ENCODE measurements at places on chromosomes 3 and 15.
A peak's percentile ranks its signal among the peaks of the same experiment; 100 is the strongest.

DNA sequence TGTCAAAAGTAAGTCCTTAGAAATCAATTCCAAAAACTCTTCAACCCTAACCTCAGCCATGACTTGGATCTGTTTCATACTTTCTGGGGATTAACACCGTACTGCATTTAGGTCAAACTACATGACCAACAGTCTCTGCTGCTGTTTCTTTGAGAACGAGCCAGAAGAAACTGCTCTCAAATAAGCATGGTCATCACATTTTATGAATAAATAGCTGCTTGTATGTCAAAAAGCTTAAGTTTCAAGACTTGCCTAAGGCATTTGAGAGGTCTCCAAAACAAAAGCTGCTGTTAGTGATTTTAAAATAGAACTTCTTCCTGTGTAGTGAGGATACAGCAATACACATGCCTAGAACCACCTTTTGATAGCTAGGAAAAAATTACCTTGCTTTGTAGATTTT lies 166.3 kb upstream of the CHRM5 start:
- DNase-seq: no peak

GRCh38 chr15:66749841-66750575 lies 48.0 kb downstream of the SMAD6 start:
- DNase-seq: no peak

DNA sequence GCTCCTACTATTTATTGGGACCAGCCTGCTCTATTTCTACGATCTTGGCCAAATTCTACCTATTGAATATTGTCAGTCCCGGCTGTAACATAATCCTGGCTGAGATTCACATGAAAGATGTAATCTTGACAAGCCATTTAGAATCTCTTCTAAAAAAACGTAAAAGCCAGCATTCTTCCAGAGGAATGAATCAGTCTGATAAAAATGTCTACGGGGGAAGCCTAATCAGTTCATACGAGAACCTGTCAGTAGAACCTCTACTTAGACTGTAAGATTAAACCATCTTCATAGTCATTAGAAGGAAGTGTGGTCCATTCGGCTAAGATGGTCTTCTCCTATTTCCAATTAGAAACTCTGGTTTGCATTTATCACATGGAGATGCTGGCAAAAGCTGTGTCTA lies 147.2 kb upstream of the WNT5A start:
- no peak for DNase-seq

- DNase-seq: peak; percentile 40
Measured at GRCh38 chr15:38699633-38700230, 135.1 kb upstream of the RASGRP1 start.

- no peak for DNase-seq
Measured at GRCh38 chr15:85002517-85002916, 20.9 kb downstream of the PDE8A start.

- DNase-seq: no peak
Measured at GRCh38 chr3:110157221-110157620, 819.9 kb upstream of the DPPA4 start.
